ENCODE measurements at places on chromosomes 5 and 9.

DNA sequence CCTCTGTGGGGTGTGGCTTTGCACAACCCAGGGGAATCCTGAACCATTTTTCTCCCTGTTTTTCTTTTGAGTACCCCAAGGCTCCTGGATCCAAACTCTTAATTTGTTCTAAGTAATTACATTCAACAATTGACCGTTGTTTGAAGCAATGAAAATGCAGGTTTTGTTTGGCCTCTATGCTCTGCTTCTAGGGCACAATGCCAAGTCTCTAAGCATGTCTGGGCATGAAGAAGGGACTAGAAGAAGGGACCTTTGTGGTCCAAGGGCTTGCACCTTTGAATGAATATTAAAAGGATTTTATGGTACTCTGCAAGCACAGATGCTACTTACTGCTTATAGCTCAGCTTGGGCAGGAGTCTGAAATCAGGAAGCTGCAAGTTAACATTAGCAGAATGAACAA, 6.6 kb upstream of the ENC1 start:
- no peak for DNase-seq

DNA sequence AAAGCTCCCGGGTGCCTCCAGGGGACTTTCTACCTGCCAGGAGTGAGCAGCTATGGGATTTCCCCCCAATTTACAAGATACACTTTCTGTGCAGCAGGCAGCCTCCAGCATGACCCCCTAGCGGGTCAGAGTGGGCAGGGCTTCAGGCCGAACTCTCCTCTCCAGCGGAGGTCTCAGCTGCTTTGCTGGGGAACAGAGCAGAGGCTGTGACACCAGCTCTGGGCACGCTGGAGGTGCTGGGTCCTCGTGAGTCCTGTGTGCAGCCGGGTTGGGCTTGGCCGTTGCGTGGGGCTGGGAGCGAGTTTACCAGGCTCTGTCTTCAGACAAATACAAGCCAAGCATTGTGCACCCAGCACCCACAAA, 2.9 kb downstream of the NRARP start:
- DNase-seq: no peak

DNA sequence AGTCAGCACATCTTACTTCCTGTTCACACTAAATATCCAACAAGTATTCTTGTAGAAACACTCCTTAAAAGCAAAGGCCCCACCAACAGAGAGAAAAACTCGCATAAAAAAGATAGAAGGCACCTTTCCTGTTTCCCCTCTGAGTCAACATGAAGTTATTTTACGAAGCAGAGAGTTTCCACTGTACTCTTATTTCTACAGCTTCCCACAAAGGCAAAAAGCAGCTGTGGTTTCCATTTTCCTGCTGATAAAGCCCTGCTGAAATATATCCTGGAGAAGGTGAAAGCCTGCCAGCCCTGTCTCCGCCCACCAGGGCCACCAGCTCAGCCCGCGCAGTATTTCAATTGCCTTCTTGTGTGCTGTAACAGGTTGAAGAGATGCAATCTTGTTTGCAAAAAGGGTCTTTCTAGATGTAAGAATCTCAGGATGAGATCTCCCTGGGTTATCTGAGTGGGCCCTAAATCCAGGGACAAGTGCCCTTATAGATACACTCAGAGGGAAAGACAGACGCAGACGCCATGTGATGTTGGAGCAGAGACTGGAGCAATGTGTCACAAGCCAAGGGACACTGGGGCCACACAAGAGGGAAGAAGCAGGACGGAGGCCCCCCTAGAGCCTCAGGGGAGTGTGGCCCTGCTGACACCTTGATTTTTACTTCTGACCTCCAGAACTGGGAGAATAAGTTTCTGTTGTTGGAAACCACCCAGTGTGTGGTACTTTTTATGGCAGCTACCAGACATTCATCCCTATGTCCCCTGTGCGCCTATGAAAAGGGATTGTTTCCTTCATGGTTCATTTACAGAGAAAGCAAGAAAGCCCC, 19.9 kb downstream of the SEMA4D start:
- peak; percentile 64 for DNase-seq

- DNase-seq: no peak
Measured at GRCh38 chr5:107449369-107449768, 221.4 kb downstream of the EFNA5 start.

DNA sequence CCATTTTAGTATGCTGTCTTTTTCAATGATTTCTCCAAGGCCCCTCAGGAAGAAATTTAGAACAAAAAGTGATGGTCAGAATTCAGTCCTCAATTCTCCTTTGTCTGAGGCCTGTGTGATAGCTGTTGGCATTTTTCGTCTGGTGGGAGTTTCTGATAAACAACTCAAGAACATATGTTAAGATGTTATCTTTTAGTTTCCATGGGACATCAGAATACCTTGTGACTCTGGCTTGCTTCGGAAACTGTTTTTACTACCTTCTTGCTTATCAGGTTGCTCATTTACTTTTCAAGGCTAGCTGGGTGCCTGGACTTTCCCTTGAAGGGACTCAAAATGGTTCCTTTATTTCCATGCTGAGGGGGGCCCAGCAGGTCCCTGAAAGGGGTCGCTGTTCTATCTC, 97.2 kb downstream of the INVS start:
- no peak for DNase-seq

DNA sequence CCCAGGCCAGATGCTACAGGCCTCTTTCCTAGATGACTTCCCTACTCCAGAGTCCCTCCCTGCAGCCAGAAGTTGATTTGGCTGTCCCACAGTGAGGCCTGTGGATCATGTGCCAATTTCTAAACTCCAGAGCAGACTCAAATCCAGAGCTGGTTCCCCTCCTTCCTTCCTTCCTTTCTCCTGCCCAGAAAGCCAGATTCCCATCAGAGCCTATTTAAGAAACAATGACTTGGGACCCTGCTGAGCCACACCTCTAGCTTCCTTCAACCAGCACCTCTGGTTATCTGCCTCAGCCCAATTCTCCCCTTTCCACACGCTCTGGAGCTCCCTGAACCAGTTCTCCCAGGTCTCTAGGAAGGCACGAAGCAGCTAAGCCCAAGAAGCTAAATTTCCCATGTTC, 7.2 kb downstream of the FAM219A start:
- no peak for DNase-seq

- DNase-seq: no peak
Measured at GRCh38 chr9:116279230-116279629, 125.6 kb downstream of the PAPPA start.

DNA sequence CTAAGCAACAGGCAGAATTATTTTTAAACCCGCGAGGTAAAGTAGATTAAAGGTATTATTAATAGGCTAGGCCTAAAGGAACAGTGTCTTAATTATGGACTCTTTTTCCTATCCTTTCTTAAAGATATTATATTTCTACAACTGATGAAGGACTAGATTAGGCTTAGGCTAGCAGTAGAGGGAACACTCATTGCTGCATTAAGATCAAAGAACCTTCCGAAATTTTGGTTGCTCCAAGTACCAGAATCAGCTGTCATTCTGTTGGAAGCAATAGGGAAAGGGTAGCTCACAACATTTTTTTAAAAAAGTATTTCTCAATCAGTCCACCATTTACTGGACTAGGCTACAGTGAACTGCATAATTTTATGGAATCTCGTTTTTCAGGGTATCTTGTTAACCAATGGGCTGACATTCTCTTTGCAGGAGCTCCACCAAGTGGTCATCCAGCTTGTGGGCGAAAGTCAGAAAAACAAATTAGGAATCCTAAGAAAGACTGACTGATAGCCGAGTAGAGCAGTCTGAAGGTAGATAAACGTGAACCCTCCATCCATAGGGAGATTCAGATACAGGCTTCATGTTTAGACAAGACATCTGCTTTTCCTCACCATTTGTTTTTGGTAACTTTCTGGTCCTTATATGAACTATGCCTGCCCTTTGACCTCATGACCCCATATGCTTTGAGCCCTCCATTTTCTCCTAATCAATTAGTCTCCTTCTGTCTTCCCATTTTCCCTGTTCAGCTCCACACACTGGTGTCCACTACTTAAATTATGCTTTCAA, 103.6 kb upstream of the CHD1 start:
- peak; percentile 54 for DNase-seq

- no peak for DNase-seq
Measured at GRCh38 chr9:128118971-128119665, 8.4 kb downstream of the PTGES2 start.

GRCh38 chr9:14939378-14939777, 29.1 kb upstream of the FREM1 start:
- DNase-seq: no peak

DNA sequence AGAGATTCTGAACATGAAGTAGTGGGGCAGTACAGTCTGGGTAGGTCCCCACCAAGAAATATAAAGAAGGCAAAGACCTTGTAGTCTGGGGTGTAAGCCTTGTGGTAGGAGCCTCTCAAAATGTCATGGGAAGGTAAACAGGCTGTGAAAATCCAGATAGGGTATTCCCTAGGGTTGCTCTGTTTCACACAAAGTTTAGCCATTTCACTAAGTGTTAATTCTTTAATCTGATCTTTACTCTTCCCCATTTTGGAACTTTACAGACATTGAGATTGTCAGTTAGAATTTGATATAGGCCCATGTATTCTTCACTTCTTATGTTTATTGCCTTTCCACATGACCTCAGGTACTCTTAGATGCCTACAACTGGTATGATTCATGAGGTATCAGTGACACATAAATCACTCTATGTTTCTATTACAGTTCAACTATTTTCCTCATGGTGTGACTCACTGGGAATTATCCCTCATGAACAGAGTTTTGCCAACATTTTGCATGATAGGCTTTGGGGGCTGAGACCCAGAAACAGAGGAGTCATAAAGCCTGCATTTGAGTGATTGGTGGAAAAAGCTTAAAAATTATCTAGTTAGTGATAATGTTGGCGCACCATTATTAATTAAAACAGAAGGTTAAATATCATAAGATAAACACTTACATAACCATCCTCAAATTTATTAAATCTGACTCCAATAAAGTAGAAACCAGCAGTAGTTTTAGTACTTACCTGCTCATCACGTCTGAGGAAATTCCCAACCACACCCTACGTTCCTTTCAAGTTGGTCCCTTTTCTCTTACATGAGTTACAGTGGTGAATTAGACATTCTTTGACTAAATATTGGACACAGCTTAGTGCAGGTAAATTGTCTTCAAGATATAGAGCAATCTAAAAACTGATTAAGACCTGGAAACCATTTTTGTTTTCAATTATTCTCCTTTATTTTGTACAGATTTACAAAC, 399.8 kb upstream of the MEF2C start:
- no peak for DNase-seq

- DNase-seq: no peak
Measured at GRCh38 chr9:93093877-93094657, 1.9 kb upstream of the CARD19 start.

DNA sequence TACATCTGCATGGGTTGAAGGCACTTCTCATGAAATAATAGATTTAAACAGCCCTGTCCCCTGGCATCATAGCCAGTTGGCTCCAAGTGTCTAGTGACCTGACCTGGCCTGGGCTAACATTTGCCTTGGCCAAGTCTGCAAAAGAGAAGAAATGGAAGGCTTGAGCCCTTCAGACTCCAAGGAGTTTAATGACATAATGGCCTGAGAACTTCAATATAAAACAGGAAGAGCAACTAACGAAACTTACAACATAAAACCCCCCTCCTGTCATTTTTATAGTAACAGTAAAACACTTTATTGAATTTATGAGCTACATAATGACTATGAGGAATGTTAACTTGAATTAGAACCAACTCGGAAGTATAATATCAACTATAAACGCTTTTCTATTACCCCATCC, 218.8 kb upstream of the TBCA start:
- no peak for DNase-seq

DNA sequence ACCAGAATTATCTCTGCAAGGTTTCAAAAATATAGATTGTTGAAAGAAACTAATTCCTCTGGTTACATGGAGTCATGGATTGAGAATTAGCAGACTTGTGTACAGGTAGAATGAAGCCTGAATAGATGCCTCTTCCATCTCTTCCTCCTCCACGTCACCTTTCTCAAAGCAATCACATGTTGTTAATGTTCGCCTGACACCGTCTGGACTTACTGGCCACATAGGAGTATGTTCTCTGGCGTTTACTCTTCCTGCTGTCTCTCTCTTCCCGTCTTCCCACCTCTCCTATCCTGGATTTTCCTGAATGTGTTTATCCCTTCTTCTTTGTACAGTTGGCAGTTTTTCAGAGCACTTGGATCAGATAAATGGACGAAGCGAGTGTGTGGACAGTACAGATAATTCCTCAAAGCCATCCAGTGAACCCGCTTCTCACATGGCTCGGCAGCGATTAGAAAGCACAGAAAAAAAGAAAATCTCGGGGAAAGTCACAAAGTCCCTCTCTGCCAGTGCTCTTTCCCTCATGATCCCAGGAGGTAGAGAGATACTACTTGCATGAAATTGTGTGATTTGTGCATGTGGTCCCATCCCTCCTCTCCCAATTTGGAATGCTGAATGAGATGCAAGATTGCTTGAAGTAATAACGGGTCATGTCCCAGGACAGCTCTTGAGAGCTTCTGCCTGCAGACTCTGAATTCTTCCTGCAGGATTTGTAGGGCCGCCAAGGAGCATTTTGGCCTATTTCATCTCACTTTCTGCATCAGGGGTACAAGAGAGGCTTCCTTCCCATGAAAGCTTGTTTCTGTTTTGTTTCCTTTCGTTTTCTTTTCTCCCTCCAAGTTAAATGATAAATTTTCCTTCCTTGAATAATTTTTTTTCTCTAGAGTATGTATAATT, 47.3 kb downstream of the CD180 start:
- no peak for DNase-seq

DNA sequence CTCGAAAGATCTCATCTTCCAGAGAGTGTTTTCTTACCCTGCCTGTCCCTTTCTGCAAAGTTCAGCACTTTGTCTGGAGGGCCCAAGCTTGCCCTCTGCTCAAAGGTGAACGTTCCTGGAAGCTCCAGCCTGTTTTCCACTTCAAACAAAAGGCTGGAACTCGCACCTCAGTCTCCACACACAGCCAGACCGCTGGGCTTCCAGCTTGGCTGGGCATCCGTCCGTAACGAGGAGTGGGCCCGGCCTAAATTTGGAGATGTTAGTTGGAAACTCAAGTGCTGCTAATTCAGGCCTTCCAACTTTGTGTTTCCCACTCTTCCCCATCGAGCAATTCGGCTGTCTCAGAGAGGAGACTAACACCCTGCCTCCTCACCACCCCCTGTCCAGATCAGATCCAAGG, 35.1 kb downstream of the FGF18 start:
- DNase-seq: no peak

DNA sequence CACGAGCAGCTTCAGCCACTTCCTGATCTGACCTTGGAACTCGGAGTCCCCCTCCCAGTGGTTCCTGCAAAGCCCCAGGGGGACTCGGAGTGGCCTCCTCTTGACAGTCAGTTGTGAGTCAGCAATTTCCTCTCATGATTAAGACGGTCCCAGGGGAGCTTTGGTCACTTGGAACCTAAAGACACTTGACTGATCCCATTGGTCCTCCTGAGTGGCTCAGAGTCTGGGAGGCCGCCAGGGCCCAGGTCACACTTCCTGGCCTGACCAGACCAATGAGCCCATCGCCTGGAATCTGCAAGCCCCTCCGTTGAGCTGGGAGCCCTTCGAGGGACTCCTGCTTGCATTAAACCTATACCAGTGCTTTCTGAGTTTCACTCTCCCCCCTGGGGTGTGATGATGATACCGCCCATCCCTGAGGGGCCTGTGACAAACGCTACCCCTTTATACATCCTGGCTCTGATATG, 29.1 kb downstream of the TSPAN17 start:
- no peak for DNase-seq

GRCh38 chr5:23027331-23027730, 174.2 kb upstream of the CDH12 start:
- DNase-seq: no peak
